CD8-positive, alpha-beta memory T cell (primary cell): ENCODE measurements at places on chromosomes 4 and X. TPM values are rescaled to one million over a fixed set of nuclear protein-coding genes. Genes with fewer than 3 reads are reported as not detected.

Gene ANXA3
- total RNA-seq: not detected

Gene GUCY1B1
- total RNA-seq: not detected

Gene ALAS2
- total RNA-seq: not detected

Gene TEX13B
- not detected for total RNA-seq

Gene LRP2BP
- total RNA-seq: 0.35 TPM

Gene CHM
- 16.7 TPM for total RNA-seq

Gene PLAC1
- not detected for total RNA-seq

Gene TLR2
- total RNA-seq: 0.53 TPM

Gene CD38
- total RNA-seq: 11.7 TPM

Gene RHOXF1
- total RNA-seq: not detected

Gene FGFRL1
- 14.5 TPM for total RNA-seq

Gene OPN1MW
- total RNA-seq: not detected

Gene WDR17
- 1.4 TPM for total RNA-seq

DNA sequence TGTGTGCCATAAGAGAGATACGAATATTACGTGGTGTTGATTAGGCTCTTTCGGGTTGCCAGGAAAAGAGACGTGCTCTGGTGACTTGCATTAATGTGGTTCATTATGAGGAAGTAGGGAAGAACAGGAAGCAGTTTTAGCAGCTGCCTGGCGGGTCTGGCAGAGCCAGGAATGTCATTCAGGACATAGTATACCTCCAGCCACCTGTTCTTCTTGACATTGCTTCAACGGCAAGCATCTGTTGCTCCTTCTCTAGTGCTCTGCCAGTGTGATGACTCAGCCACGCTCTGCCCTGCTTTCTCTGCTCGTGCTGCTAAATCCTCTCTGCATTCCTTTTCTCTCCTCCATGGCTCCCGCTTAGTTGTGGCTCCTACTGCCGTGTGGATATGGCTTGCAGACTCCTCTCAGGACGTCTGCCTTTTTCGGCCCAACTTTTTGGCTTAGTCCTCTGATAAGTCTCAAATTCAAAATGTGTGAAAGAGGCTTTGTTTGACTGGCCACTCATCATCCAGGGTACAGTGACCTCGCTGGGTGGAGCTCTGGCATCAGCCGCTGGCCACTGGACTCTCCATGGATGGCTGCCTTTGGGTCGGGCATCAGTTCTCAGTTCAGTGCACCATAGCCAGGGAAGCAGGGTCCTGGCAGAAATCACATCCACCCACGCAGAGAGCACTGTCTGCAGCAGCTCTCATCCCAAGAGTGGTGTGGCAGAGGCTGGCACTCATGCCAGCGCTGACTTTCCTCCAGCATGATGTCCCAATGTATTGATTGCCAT lies 89.3 kb upstream of the KLF3 start:
- DNase-seq: no peak

- no peak for DNase-seq
Measured at GRCh38 chr4:132982151-132982550, 166.9 kb upstream of the PCDH10 start.

DNA sequence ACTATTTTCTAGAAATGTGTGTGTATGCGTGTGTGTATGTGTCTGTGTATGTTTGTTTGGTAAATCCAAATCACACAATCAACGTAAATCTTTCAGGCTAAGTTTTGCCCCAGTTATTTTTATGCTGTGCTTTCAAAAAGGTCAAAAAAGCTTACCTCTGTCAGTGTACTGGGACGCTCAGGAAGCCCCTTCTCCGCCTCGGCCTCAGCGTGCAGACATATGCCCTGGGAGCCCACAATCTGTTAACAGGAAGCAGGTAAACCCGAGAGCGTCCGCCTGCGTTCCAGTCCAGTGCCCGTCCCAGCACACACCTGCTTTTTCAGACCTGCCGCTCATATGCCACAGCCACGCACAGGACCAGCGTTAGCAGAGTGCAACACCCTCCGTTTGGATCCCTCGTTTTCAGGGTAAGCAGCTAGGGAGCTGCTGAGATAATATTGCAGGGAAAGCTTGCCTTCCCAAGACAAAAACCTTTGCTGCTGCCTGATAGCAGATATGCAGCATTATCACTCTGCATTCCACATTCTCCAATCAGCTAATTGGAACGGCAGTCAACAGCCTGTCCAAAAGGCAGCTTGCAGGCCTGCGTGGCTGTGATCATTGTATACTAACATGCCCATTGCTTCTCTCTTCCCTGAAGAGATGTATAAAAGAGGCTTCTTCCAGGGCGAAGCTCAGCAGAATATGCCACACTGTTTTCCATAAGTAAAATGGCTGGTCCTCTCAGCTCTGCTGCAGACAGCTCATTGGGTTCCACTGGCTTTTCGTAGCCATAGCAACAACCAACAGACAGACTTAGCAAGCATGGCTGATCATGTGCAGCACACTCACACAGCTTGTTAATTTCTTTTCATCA lies at the start of gene SORBS2:
SORBS2 (minus strand) TSS at position 686 of the 856 bp plus-strand sequence. CDS start 121,623 bp downstream, outside the sequence.
- no peak for DNase-seq

DNA sequence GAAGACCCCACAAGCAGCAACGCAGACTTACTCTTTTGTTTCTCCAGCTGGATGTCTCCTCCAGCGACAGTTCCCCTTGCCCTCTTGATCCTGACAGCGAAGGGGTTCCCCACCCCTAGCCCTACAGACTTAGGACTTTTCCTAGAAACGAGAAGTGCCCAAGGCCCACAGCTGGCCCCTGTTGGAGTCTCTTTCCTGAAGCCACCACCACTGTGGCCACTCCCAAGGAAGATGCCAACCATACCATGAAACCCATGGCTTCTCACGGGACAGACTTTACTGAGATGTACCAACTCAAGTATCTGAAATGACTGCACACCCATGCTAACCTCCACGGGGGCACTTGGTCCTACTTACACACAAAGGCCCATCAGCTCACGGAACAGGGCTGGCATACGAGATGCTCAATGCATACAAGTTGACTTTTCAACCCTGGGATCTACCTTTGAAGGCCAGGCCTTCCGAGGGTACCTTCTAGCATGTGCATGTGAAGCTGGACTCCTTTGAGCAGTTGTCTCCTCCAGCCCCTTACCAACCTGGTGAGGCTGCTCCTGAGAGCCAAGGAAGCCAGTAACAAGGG lies 924 bp upstream of the IRAK1 start:
- no peak for DNase-seq

- no peak for DNase-seq
Measured at GRCh38 chr4:101953949-101954348, 163.4 kb downstream of the BANK1 start.

GRCh38 chr4:110049951-110050925 lies 137.6 kb downstream of the EGF start:
- DNase-seq: peak; percentile 11

- DNase-seq: no peak
Measured at GRCh38 chrX:7606039-7606652, 236.8 kb upstream of the VCX start.

DNA sequence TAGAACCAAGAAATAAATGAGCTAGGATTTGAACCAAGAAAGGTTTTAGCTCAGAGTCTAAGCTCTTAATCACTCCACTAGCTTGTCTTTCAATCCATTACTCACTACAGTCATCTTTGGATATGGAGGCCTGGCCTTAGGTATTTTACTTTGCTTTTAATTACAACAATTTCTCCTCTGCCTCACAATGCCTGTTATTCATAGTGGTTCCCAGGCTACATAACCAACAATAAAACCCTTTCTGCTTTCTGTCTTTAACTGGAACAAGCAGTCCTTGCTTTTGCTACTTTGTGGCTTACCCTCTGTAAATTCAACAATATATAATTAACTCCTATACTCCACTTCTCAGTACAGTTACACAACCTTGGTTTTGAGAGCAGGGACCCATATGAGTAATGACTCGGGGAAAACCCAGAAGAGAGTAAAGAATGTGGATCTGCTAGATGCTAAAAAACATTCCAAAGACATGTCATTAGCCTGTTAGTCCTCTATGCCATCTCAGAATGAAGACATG lies 94.7 kb upstream of the NAP1L5 start:
- DNase-seq: no peak

DNA sequence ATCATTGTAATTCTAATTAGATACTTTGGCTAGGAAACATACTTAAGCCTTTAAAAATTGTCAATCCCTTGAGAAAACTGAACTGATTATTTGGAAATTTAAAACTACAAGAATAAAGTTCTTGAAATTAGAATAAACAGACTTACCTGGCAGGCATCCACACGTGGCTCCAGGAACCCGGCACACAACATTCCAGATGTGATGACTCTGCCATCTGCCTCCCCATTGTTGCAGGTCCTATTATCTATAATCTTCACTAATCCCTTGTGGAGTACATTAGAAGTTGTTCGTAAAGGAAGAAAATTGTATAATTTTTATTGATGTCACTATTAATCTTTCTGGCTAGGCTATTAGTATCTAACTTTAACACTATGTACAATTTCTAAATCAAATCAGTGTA lies 16.2 kb upstream of the GNRHR start:
- no peak for DNase-seq

GRCh38 chr4:38466401-38466800 lies 197.6 kb upstream of the KLF3 start:
- DNase-seq: no peak

DNA sequence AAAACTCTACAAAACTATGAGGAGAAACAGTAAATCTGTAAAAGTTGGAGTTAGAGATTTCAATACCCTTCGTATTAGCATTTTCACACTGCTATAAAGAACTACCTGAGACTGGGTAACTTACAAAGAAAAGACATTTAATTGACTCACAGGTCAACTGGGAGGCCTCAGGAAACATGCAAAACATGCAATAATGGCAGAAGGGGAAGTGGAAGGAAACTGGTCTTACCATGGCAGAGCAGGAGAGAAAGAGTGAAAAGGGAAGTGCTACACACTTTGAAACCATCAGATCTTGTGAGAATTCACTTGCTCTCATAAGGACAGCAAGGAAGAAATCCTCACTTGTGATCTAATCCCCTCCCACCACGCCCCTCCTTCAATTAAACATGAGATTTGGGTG lies 949.9 kb downstream of the TECRL start:
- no peak for DNase-seq

DNA sequence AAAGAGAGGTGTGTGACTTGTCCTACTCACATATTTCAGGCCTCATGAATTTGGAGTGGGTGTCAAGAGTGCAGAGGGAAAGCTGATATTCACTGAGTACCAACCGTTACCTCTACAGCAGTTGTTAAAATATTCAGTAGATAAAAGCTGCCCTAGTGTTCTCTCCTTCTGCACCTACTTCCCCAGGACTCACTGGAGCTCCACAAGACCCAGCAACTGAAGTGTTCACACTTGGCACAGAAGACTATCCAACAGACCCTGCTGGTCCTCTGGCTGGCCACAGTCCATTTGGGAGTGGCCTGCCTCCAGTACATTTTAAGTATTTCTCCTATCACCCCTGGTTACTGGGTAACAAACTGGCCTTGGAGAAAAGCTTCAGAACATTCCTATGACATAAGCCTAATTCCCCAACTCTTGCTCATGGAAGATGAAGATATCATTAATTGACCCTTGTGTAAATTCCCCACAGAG lies 70.8 kb downstream of the PPARGC1A start:
- DNase-seq: no peak

DNA sequence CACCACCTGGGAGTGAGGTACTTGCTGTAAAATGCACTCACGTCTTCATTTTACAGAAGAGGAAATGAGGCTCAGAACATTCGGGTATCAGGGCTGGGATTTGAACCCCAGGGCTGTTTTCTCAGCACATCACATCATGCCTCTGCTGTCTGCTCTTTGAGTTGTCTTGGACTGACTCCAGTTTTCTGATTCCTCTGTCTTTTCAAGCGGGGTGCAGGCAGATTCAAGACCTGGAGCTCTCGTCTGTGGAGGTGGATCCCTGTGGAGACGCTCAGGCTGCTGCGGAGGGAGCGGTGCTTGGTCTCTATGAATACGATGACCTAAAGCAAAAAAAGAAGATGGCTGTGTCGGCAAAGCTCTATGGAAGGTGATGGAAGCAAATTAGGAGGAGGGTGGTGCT lies 6.3 kb downstream of the LAP3 start:
- no peak for DNase-seq

DNA sequence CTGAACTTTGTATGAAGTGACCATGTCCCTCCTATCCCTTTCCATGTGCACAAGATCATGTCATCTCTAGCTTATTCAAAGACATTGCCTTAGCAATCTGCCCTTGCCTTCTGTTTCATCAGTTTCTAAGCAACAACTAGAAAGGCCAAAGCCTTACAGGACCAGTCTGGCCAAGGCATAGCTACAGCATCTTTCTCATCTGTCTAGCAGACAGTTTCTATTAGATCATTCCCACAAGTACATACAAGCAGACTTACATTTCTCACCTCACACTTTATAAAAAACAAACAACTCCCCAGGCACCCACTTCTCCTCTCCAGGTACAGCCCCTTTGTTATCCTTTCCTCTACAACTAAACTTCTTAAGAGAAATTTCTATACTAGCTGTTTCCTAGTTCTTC lies 188.7 kb upstream of the AADAT start:
- no peak for DNase-seq

DNA sequence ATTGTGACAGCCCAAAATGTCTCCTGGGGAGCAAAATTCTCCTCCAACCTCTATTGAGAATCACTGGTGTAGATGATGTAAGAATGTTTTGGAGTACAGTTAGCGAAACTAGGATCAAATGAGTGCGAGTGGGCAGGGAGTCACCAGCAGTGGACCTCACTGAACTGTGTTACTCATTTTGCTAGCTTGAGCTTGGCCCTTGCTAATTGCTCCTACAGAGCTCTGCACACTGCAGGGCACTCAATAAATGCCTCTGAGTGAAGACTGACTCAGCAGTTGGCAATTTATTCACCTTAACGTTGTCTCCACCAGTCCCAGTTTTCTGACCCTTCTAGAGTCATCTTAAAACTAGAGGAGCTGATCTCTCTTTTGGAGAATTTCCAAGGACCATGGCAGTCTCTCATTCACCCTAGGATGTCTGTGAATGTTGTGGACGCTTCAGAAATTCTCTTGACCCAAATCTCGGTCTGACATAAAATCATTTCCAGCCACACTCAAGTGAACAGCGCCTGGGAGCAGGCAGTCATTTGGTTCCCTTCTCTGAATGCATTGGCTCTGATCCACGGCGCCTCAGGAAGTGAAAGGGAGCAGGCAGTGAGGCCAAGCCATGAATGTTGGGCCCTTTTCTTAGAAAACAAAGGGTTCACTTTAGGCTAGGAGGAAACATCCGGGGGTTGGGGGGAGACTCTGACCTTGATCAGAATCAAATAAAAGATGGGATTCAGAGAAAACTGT lies 148.1 kb downstream of the NWD2 start:
- no peak for DNase-seq

GRCh38 chrX:32495855-32496254 lies 715.5 kb downstream of the DMD start:
- no peak for DNase-seq

GRCh38 chrX:103828529-103828928 lies 3.5 kb downstream of the RAB9B start:
- DNase-seq: no peak

- no peak for DNase-seq
Measured at GRCh38 chrX:152930516-152930915, 32.6 kb downstream of the ZNF185 start.
